Effector memory CD4-positive, alpha-beta T cell (primary cell): ENCODE measurements at places on chromosomes 2 and 18.

GRCh38 chr2:98825020-98825350 is 94.1 kb upstream of the MGAT4A start:
- no peak for DNase-seq

GRCh38 chr2:167814881-167815718 is 432.3 kb downstream of the STK39 start:
- no peak for DNase-seq

GRCh38 chr2:179096090-179096489 is 46.2 kb upstream of the CCDC141 start:
- no peak for DNase-seq

GRCh38 chr2:11738589-11739436 is 7.6 kb upstream of the LPIN1 start:
- no peak for DNase-seq

DNA sequence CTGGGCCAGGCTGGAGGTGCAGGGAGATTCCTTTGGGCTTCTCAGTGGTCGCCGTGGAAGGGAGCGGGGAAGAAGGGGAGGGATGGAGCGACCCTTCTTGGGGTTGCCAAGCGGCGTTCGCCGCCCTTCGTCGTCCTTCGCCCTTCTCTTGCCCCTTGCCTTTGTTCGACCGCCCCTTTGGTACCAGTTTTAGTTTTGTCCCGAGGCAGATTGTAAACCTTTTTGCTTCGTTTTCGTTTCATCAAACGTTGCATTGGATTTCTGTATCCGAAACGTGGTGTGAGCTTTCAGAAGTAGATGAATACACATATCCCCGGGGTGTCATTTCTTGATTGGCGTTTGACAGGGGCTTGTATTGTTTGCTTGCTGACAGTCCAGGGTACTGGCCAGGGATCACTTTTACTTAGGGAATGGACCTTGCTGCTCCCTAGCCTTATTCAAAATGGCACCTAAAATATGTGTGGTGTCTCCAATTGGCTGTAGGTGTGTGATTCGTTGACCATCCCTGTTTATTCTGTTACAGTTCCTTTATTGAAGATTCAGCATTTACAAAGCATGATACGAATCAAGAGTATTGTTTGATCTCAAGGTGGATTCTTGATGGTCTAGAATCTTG is 788 bp downstream of the USP14 start:
- DNase-seq: no peak

DNA sequence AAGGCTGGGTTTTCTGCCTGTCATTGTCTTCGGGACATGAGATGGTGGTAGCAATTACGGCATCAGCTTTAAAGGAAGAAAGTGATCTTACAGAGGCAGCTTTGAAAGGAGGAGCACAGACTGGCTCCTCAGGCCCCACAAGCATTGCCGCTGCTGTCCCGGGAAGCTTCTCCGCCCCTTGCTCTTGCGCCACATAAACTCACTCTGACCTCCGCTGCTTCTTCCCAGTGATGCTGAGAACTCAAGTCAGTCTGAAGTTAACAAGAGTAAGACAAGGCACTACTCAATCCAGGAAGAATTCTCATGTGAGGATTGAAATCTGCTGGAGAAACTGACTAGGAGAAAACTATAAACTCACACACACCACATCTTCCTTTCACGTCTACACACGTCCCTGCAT is 112.4 kb upstream of the RIOK3 start:
- DNase-seq: no peak
